Activated CD4-positive, alpha-beta memory T cell treated with anti-CD3 and anti-CD28 coated beads for 36 hours (primary cell): ENCODE measurements at places on chromosomes 6 and 20.

DNA sequence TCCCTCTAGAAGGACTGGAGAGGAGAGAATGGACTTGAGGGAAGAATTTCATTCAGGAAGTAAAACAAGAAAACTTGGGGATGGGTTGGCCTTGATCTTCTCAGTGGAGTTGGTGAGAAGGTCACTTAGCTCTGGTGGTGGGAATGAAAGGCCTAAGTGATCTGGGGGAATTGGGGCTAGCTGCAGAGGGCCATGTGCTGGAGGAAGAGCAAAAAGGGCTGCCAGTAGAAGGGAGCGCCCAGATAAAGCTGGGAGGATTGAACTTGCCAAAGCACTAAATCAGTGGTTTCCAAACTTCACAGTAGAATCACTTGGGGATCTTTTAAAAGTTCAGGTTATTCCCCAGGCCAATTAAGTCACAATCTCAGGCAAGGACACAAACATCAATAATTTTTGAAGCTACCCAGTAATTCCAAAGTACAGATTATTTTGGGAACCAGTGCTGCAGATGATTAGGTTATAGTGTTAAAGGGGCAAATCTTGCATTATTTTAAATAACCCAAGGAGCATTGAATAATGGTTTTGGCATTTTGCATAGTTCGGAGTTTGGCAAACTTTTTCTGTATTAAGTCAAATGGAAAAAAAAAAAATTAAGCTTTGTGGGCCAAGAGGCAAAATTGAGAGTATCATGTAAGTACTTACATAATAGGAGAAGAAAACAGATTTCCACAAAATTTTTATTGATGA is 36.5 kb upstream of the RFPL4B start:
- no peak for DNase-seq

- DNase-seq: no peak
These were observed 68.9 kb downstream of the NCR2 start for GRCh38 chr6:41404182-41404845.

- DNase-seq: no peak
These were observed 22.0 kb downstream of the RANBP9 start for GRCh38 chr6:13689511-13690256.

- no peak for DNase-seq
These were observed 32.3 kb downstream of the PDRG1 start for GRCh38 chr20:31919410-31920155.

- no peak for DNase-seq
These were observed 112.8 kb downstream of the LAMP5 start for GRCh38 chr20:9627219-9627618.

DNA sequence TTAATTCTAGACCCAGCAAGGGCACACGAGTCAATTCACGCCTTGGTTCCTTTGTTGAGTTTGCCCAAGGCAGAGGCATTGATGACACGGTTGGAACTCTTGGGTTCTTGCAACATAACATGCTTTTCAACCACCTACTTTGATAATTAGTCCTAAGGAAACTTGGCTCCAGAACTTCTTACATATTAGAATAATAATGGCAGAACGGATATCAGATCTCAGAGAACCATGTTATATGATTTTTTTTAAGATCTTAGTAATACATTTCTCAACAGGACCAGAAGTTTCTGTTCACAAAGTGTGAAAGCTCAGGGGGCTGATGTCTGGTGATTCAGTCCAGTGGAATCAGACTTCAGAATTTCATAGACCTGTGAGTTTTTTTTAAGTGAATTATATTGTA is 19.2 kb downstream of the SPTLC3 start:
- DNase-seq: no peak

- DNase-seq: no peak
These were observed 48.7 kb upstream of the DACT2 start for GRCh38 chr6:168368066-168368820.

- no peak for DNase-seq
These were observed 25.8 kb downstream of the ROS1 start for GRCh38 chr6:117399924-117400323.

GRCh38 chr20:33859751-33860150 is 48.6 kb downstream of the CHMP4B start:
- DNase-seq: no peak

DNA sequence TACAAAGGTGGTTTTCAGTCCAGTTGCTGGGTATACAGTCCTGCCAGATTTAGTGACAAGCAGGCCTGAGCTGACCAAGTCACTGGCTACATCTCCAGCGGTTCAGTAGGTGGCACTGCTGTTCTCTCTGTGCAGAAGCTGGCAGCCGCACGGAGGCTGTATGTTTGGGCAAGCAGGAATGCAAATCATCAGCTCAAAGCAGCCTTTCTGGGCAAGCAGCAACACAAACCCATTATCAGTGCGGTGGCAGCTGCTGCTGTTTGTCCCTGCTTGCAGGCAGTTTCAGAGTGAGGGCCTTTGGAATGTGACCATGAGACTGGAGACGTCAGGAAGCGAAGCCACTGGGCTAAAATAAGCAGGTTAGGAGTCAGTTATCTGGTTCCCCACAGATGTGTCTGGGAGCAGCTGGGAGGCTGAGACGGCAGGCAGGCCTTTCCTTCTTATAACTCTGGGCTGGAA is 72.5 kb downstream of the TXLNB start:
- DNase-seq: peak; percentile 83

DNA sequence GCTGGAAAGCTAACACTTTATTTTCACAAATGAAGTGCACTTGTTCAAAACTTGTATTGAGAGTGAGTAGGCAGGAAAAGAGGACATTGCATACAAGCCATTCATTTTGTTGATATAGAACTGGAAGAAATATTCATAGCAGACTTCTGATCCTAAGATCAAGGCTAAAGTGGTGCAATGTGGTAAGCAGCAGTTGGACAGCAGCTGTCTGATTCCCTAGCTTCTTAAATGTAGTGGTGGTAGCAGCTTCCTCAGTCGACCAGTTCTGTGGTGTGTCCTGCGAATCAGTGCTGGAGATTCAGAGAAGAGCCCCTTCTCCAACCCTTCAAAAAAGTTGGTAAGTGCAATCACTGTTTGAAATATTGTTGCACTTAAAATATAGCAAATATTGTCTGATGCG is 281.7 kb upstream of the GJE1 start:
- no peak for DNase-seq

DNA sequence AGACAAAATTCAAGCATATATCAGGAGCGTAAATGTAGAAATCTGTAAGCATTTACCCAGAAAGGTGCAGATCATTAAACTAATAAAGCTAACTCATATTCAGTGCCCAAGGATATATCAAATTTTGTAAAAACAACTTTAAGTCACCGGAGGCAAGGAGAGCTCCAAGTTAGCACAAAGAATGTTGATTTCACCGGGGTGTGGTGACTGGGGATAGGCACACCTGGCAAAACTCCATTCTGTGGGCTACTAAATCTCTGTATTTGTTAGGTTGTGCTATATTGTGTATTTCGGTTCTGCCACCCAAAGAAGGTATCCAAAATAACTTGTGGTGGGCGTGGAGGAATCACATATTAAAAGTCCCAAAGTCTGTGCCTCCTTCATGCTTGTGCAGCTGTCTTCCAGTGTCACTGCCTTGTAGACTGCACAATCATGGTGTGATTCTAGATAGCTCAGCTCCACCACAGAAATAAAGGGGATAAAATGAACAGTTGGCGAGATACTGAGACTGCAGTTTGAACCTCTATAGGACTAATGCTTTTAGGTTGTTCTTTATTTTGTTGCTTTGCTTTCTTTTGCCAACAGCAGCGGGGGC is 111.6 kb downstream of the GMDS start:
- DNase-seq: no peak

DNA sequence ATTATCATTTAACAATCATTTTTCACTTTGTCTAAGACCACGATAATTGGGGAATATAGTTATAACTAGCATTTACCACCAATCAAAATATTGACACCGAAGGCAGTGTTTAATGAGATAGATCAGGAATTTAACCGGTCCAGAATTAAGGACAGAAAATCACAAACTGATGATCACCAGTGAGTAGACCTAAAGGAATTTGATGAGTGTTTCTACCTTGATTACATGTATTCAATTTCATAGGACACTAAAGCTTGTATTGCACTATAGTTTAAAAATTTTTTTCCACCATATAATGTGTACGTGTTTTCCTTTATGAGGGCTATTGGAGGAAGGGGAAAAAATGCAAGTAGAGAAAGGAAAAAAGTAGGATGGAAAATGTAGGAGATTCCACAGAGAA is 22.6 kb upstream of the ARHGAP18 start:
- DNase-seq: no peak

DNA sequence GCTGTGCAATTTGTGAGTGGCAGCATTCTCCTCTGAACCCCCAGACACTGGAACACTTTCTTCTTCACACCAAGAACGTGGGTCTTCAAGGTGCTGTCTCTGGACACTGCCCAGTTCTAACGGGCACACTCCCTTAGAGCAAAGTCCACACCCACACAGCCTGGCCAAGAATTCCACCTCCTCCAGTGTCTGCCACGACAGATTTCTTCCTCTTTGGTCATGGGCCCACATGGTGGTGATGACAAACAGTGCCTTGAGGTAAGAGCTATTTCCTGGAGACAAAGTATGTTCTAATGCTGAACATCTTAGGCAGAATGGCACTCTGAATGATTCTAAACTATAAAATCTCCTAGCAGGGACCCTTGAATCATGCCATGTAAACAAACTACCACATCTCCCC is 25.5 kb upstream of the SSTR4 start:
- no peak for DNase-seq

GRCh38 chr6:127592964-127593363 is 16.0 kb downstream of the C6orf58 start:
- DNase-seq: no peak

- no peak for DNase-seq
These were observed 2.0 kb upstream of the COL10A1 start for GRCh38 chr6:116127771-116128493.

GRCh38 chr6:80434691-80435350 is 328.4 kb downstream of the BCKDHB start:
- DNase-seq: no peak

DNA sequence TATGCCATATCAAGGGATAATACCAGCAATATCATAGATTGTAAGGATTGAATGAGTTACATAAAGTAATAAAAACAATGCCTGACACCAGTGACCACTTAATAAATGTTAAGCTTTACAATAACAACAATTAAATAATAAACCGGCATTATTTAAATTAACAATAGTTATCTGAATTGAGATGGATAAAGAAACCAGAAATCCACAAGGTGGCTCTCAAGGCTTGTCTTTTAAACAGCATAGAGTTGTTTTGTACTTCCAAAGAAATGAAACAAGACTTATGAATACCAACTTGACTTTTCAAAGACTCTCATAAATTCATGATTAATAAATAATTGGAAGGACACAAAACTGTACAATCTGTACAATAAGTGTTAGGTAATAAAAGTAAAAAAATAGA is 203.1 kb downstream of the ASCC3 start:
- DNase-seq: no peak

GRCh38 chr6:135267085-135267484 is 86.0 kb downstream of the MYB start:
- no peak for DNase-seq

GRCh38 chr6:111782192-111782809 is 91.0 kb downstream of the FYN start:
- no peak for DNase-seq

DNA sequence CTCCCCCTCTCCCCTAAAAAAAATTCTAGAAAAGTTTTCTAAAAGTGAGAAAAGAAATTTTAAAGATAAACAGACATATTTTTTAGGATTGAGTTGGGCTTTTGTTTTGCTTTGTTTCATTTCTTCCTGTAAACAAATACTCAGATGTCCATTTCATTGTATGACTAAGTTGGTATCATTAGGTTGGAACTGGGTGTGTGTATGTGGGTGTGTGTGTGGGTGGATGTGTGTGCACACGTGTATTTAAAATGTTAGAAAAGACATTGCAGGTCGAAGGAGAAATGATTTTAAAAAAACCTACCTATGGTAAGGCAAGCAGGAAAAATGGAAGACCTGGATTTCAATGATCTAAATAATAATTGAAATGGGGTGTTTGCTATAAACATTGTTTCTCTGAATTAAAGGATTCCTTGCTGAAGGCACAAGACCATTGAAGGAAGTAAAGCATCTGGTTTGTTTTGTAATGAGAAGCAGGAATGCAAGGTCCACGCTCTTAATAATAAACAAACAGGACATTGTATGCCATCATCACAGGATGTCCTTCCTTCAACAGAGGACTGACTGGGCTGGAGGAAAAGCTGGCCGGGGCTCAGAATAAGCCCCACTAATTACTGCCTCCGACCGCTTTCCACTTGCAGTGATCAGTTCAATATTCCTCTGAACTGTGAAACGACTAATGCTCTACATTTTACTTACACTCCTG is 996 bp upstream of the PRDM1 start:
- no peak for DNase-seq

- DNase-seq: no peak
These were observed 403.8 kb upstream of the SOX4 start for GRCh38 chr6:21189759-21190158.

GRCh38 chr20:40882152-40882551 is 146.5 kb upstream of the TOP1 start:
- DNase-seq: no peak

- no peak for DNase-seq
These were observed 88.8 kb upstream of the HS3ST5 start for GRCh38 chr6:114431641-114432040.

- no peak for DNase-seq
These were observed 89.3 kb downstream of the TSHZ2 start for GRCh38 chr20:53061192-53062108.

DNA sequence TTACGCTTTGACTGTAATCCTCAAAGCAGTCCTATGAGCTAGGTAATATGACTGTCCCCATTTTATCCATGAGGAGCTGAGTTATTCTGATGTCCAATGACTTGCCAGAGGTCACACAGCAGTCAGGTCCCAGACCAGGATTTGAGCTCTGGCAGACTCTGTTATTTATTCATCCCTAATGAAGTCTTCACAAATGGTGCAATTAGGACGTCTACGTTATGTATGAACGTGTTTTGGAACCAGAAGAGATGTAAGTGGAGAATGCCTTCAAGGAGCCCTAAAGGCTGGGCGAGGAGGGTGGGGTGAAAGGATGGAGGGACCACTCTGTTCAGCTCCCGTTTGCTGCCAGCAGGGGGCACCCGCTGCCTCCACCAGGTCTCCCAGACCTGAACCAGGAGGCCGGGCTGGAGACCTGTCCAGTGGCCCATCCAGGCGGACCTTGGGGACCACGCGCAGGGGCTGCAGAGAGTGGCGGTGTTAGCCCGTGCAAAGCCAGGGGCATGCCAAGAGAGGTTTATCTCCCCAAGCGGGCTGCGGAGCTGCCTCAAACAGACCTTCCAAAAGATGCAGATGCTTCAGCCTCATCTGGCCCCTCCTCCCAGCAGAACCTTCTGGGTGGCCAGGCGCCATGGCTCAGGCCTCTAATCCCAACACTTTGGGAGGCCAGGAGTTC is 15.2 kb upstream of the ZNF335 start:
- DNase-seq: peak; percentile 85

DNA sequence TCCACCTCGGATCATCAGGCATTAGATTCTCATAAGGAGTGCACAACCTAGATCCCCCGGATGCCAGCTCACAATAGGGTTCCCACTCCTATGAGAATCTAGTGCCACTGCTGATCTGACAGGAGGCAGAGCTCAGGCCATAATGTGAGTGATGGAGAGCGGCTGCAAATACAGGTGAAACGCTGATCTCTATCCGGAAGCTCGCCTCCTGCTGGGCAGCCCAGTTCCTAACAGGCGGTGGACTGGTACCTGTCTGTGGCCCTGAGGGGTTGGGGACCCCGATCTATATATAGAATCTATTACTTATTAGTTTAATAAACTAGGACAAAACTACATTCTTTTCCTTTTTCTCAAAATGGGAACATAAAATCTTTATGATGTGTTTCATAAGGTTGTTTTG is 741.9 kb downstream of the RFPL4B start:
- DNase-seq: no peak
